ENCODE measurements at places on chromosomes 12 and 14.

DNA sequence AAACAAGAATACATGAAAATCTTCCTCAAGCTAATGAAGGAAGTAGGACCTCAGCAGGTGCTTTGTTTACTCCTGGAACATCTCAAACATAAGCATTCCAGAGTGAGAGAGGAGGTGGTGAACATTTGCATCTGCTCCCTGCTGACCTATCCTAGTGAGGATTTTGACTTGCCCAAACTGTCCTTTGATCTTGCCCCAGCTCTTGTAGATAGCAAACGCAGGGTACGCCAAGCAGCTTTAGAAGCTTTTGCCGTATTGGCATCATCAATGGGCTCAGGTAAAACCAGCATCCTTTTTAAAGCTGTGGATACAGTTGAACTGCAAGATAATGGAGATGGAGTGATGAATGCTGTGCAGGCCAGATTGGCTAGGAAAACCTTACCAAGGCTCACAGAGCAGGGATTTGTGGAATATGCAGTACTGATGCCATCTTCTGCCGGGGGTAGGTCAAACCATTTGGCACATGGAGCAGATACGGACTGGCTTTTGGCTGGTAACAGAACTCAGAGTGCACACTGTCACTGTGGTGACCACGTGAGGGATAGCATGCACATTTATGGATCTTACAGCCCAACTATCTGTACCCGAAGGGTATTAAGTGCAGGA, 1.9 kb downstream of the TOGARAM1 start:
- no peak for DNase-seq

- no peak for DNase-seq
Observed at GRCh38 chr14:45089813-45090212, 5.9 kb downstream of the PRPF39 start.

DNA sequence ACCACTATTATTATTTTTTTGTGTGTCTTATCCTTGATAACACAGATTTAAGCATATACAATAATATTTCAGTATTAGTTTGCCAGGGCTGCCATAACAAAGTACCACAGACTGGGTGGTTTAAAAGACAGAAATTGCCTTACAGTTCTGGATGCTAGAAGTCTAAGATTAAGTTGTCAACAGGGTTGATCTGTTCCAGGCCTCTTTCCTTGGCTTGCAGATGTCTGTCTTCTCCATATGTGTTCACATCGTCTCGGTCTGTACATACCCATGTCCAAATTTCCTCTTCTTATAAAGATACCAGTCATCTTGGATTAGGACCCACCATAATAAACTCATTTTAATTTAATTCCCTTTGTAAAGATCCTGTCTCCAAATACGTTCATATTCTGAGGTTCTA, 204.8 kb downstream of the SOX5 start:
- DNase-seq: no peak

GRCh38 chr14:31051511-31051910, 25.3 kb upstream of the STRN3 start:
- no peak for DNase-seq

- no peak for DNase-seq
Observed at GRCh38 chr12:115636546-115636945, 640.9 kb downstream of the MED13L start.

- no peak for DNase-seq
Observed at GRCh38 chr14:35114036-35114435, 7.8 kb downstream of the PPP2R3C start.

- DNase-seq: no peak
Observed at GRCh38 chr14:23217032-23218020, 20.4 kb upstream of the RNF212B start.

GRCh38 chr14:94700336-94700735, 69.6 kb downstream of the GSC start:
- no peak for DNase-seq

GRCh38 chr14:76136476-76137110, 15.1 kb upstream of the GPATCH2L start:
- DNase-seq: no peak

- no peak for DNase-seq
Observed at GRCh38 chr12:13425766-13426165, 229.2 kb downstream of the EMP1 start.

DNA sequence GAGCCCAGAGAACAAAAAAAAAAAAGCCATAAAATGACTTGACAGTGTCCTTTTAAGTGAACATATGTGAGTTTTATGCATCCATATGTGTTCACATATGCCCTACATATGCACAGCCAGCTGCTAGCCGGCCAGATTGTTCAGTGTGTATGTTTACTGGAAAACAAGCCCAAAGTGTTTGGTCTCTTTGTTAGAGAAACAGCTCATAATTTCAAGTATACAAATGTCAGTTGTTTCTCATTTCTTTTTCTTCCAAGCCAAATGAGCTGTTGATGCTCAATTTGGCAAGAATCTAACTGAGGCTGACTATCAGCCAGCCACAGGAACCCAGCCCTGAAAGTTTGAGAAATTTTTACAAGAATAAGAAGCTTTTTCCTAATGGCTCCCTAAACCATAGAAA, 60.8 kb upstream of the TSPAN8 start:
- no peak for DNase-seq

DNA sequence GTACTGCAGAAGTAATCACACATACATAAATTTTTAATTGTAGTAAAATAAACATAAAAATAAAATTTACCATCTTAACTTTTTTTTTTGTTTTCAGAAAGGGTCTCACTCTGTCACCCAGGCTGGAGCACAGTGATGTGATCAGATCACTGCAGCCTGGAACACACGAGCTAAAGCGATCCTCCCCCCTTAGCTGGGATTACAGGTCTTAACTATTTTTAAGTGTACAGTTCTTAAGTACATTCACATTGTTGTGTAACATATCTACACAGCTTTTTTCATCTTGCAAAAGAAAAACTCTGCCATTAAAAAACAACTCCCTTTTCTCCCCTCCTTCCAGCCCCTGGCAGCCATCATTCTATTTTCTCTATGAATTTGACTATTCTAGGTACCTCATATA, 92.3 kb downstream of the PPP1R12A start:
- DNase-seq: peak; percentile 17

DNA sequence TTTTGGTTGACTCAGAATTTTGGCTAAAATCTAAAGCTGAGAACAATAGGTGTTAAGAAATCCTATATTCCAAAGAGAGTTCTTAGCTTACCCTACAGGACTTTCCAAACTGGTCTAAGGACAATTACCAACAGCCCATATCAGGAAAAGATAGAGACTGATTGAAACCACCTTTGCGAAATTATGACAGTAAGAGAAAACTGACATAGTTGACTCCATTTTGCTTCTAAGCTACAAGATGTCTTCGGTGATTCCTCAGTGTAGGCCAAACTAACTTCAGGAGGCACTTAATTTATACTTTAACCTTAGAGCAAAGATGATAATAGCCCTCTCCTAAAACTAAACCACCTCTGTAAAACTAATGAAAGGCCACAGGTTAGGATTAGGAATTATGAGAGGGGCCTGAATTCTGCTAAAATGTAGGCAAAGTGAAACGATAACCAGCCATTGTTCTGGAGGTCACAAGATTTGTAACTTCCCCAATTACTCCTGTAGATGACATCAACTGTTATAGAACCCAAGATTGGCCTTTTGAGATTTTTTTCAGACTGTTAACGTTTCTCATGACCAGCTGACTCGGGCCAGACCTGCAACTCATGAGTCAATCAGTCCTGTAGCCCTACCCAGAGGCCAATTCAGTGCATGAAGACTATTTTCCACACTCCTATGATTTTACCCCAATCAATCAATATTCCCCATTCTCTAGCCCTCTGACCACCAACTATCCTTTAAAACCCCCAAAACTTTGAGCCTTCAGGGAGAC, 43.0 kb downstream of the KLRG1 start:
- no peak for DNase-seq

DNA sequence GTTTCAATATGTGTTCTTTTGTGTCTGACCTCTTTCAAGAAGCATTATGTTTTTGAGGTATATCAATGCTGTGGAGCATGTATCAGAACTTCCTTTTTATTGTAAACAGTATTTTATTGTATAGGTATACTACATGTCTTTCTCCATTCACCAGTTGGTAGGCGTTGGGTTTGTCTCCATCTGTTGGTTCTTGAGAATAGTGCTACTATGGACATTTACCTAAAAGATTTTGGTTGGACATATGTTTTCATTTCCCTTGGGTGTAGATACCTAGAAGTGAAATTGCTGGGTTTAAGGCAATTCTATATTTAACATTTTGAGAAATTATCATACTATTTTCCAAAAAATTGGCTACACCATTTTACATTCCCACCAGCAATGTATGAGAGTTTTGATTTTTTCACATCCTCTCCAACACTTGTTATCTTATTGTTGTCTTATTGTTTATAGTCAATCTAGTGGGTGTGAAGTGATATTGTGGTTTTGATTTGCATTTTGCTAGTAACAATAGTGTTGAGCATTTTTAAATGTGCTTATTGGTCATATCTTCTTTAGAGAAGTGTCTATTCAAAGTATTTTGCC, 409.2 kb downstream of the IPO8 start:
- DNase-seq: no peak

DNA sequence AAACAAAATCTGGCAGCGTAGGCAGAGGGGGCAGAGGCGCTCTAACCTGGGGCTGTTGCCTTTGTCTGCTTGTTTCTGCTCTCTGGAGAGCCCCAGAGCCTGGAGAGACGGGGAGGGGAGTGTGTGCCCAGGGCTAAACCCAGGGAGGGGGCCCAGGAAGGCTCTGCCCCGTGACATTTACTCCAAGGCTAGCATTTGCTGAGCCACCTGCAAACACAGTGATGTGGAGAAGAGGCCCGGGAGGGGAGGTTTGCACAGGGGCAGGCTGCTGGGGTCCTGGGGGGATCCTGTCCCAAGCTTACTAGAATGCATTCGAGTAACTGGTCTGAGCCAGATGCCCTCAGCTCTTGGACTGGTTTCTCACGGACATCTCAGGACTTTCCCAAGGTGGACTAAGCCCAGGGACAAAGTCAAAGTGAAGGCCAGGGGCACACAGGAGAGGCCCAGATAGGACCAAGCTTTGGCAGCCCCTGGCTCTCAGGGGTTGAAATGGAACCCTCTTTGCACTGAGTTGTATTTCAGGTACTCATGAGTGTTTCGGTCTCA, 12.0 kb downstream of the MEG3 start:
- DNase-seq: no peak

- DNase-seq: no peak
Observed at GRCh38 chr14:95620659-95621059, 65.6 kb upstream of the TCL1B start.

- DNase-seq: no peak
Observed at GRCh38 chr14:22338917-22339715, 249.9 kb downstream of the DAD1 start.

DNA sequence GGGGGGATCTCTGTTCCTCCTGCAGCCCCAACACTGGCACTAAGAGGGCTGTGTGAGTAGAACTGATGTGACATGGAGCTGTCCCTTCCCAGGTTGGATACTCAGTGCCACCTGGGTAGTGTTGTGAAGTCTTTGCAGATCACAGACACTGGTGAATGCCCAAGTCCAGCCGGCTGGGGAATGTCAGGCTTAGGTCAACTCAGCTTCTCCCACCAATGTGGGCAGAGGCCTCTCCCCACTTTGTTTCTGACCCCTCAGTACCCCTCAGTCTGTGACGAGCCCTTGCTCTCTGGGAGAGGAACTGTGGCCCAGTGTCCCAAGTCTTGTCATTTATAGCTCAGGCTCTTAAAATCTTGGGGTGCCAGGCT, 11.3 kb downstream of the SLC25A29 start:
- DNase-seq: no peak

DNA sequence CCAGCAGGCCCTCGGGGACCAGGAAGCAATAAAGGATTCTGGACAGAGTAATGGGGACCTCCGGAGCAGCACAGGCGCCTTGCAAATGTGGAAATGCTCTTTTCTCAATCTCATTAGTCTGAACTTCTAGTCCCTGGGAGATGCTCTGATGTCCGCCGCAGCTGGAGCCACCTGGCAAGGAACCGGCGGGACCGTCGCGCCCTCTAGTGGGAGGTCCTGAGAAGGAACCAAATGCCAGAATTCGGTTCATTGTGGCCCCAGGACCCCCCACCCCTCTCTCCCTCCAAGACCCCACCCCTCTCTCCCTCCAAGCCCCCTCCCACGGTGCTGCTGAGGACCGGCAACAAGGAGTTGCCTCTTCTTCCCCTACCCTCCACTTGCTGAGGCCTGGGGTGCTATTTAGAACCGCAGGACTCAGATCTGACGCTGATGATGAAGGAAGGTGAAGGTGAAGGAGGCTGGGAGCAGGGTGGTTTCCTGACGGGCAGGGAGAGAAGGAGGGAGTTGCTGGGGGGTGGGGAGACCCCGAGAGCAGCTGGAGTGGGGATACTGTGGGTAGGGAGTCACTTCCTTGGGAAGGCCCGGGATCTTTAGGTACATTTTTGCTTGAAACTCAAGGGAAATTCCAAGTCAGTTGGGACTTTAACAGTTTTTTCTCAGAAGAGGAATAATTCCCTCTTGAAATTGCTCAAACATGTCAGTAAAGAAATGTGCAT, 42.5 kb downstream of the SMIM41 start:
- no peak for DNase-seq

DNA sequence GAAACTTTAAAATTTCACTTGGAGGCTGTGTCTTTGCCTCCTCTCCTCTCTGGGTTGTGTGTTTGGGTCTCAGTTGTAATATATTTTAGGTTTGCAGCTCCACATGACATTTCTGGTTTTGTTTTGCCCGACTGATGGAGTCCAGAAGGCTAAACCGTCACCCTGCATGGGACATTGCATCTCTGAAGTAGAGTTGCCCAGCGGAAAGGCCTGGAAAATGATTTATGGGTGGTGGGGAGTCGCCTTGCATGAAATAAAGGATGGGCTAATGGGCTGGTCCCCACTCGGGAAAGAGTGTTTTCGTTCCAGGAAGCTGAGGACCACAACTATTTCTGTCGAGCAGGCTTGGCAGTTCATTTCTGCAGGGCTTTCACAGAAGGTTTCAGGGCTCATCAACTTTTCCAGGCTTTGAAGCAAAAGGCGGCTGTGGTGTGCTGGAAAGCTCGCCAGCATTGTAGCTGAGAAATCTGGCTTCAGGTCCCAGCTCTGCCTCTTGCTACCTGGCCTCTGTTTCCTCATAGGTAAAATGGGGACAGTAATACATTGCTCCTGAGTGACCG, 74.8 kb upstream of the GSC start:
- DNase-seq: no peak

GRCh38 chr14:99879401-99880295, 86.4 kb downstream of the EML1 start:
- peak; percentile 55 for DNase-seq

GRCh38 chr14:67241411-67242167, at the start of gene PALS1:
PALS1 (plus strand) TSS chr14:67241435; CDS start chr14:67279171, 37,736 bp downstream.
- DNase-seq: peak; percentile 54

DNA sequence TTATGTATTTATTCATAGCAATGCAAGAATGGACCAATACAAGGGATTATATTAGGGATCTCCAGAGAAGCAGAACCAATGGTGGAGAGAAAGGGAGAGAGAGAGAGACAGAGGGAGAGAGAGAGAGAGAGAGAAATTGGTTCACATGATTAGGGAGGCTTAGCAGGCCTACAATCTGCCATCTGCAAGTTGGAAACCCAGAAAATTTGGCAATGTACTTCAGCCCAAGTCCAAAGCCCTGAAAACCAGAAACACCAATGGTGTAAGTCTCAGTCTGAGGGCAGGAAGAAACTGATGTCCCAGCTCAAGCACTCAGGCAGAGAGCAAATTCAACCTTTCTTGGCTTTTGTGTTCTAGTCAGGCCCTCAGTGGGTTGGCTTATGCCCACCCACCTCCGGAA, 48.7 kb upstream of the CMKLR1 start:
- DNase-seq: no peak

GRCh38 chr14:38329246-38329645, 73.4 kb upstream of the CLEC14A start:
- no peak for DNase-seq
